ENCODE measurements at places on chromosomes 6 and 20.

DNA sequence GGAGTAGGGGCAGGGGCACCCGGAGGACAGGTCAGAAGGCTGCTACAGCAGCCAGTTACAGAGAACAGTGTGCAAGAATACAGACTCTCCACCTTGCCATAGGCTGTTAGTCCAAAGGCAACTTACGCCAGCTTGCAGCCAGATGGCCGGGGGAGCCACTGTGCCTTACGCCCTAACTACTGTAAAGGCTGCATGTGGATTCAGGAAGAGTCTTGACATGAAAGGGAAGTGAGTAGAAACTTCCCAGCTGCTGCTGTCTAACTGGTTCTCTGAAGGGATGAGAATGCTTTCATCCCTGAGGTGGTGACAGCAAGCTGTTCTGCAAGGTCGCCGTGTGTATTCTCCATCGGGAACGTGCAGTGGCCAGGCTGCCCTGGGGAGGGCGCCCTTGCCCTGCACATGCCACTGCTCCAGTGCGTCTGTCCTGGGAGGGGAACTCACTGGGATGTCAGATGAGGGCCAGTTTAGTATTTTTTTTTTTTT is 46.1 kb downstream of the LYRM4 start:
- DNase-seq, result peak; percentile 8

DNA sequence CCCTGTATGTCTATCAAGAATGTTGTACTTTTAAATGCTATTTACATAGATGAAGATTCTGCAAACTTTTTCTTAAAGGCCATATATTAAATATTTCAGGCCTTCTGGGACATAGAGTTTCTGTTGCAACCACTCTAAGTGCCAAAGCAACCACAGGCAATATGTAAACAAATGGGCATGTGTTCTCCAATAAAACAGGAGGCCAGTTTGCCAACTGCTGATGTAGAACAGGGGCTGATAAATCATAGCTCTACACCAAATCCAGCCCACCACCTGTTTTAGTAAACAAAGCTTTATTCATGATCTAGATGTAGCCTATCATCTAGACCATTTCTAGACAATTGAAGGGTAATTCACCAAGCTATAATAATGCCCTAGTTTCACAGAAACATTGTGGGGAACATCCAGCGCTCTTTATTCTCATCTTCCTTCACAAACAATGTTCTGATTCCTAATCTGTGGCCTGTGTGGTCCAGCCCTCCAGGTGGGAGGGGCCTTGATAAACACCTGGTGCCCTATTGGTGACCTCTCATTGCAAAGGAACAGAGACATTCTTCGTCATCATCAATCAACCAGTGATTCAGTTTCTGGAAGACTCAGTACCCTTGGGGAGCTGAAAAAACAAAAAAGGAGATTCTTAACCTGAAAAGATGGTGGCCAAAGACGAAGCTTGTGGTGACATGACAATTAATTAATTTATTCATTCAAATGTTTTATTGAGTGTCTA is 80.2 kb downstream of the PREP start:
- DNase-seq, result no peak

GRCh38 chr6:7900621-7901020 is 10.0 kb downstream of the TXNDC5 start:
- DNase-seq, result no peak

GRCh38 chr20:37408302-37409193 is 62.6 kb downstream of the SRC start:
- DNase-seq, result no peak

GRCh38 chr6:154919806-154920205 is 75.3 kb upstream of the TIAM2 start:
- no peak for DNase-seq

GRCh38 chr6:156344491-156344890 is 432.7 kb upstream of the ARID1B start:
- no peak for DNase-seq

- DNase-seq, result no peak
Measured at GRCh38 chr6:23097566-23097965, 528.2 kb downstream of the HDGFL1 start.
